MM.1S (cell line): ENCODE measurements at places on chromosomes 1 and 21.

GRCh38 chr1:222107975-222108374, 366.1 kb upstream of the DUSP10 start:
- no peak for DNase-seq

- DNase-seq, result peak; percentile 50
Measured at GRCh38 chr1:70764747-70765146, 282.9 kb downstream of the PTGER3 start.

DNA sequence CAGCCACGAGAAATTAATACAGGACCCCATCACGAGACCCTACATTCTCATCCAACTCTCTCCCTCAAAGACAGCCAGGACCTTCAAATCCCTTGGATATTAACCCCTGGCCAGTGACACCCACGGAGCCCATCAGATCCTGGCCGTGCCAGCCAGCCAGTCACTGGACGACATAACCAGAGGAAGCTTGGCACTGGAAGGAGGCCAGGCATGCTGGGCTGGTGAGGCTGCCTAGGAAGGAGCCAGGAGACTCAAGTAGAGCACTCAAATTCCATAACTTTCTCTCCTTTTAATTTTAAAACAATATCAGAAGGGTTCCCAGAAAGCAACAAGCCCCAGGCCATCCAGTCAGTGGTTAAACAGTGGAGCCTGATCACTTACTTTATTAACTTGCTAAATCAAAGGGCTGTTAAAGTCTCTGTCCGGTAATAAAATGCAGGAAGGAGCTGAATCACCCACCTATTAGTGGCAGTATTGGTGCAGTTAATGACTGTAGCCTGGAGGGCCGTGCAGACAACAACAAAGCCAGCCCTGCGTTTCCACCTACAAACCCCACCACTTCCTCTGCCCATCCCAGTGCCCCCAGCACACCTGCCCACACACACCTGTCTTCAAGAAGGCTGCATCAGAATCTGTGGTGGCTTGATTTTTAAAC, 78.0 kb downstream of the HIVEP3 start:
- DNase-seq, result no peak

DNA sequence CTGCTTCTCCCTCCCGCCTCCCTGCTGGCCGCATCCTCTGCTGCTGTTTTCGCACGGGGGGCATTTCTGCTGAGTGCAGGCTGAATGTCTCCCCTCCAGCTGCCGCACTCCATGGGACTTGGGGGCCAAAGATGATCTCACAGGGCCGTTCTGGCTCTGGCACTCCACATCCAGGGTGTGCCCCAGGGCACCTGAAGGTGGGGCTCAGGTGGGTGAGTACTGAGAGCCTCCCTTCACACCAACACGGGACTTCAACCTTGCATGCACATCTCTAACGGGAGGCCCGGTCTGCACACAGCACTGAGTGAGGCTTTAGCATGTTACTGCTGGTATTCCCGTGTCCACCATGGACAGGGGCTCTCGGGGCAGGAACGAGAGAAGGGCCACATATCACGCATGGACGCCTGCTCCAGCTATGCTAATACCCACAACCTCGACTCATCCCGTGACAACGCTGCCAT, 88.9 kb downstream of the DMRTB1 start:
- no peak for DNase-seq

DNA sequence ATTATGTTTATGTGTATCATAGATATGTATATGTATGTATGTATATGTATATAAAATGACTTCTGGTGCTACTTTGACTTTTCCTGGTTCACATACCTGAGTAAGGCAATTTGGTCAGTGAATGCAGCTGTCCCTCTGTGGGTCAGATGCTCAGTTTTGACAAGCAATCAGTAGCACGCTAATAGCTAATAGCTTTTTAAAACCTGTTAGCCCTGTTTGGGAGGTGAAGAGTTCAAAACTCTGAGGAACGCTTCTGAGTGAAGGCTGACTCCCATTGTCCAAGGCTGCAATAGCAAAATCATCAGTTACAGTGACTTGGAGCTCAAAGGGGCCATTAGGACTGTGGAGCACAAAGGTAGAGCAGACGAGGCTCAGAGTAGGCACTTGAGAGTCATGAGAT, 67.2 kb downstream of the MARK1 start:
- no peak for DNase-seq
